ENCODE measurements at places on chromosomes 6 and 20.

DNA sequence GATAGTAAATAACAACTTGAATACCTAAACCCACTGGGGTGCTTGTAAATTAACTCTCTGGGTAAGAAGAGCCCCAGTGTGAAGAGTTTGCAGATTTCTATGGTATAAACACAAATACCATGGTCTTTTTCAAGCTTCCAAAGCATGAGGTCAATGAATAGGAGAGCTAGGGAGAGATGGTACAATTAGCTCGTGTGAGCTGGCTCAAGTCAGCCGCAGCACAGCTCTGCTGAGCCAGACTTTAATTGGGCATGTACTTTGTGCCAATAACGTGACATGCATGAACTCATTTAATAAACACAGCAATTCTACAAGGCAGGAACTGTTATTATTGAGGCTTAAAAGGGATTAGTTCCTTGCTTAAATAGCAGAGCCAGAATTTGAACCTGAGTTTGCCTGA, 684.2 kb downstream of the KIF16B start:
- no peak for DNase-seq

DNA sequence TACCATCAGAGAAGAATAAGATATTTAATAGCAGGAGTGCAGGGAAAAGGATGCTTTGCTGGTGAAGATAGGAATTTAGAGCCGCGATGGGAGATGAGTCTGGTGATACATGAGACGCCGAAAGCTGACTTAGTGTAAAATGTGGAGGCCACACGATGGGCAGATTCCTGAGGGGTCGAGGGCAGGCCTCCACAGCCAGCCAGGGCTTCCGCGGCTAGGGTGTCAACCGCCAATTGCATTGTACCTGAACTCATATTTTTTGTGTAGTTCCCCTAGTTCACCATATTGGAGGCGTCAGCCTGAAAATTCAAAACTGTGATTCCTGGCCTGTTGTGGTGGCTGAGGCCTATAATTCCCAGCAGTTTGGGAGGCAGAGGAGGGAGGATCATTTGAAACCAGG, 8.5 kb downstream of the ETV7 start:
- DNase-seq, result no peak

- DNase-seq, result peak; percentile 31
Measured at GRCh38 chr6:37990762-37991525, 171.4 kb downstream of the ZFAND3 start.

DNA sequence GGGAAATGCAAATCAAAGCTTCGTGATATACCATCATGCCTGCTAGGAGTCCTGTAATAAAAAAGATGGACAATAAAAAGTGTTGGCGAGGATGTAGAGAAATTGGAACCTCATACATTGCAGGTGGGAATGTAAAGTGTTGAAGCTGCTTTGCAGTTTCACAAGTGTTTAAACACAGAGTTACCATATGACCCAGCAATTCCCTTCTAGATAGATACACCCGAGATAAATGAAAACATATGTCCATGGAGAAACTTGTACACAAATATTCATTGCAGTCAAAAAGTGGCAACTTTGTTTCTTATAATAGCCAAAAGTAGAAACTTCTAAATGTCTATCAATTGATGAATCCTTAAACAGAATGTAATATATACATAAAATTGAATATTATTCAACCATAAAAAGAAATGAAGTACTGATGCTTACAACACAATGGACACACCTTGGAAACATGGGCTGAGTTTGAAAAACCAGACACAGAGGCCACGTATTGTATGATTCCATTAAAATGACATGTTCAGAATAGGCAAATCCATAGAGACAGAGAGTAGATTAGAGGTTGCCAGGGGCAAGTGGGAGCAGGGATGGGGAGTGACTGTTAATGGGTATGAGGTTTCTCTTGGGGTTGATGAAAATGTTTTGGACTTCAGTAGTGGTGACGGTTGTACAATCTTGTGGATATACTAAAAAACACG, 20.8 kb upstream of the ERVFRD-1 start:
- DNase-seq, result no peak

DNA sequence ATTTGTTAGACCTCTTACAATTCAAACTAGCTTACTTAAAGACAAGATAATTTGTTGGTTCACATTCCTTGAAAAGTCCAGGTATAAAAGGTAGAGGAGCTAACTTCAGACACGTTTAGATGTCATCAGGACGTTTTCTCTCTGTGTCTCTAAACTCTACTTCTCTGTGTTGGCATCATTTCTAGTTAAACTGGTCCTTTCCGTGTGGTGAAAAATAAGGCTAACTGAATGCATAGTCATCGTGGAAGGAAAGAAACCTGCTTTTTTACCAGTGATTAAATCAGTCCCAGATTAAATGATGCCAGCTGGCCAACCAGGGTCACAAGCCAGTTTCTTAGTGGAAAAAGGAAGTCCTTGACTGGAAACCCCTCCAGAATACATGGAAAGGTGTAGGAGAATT, 168.4 kb upstream of the AHI1 start:
- DNase-seq, result no peak

DNA sequence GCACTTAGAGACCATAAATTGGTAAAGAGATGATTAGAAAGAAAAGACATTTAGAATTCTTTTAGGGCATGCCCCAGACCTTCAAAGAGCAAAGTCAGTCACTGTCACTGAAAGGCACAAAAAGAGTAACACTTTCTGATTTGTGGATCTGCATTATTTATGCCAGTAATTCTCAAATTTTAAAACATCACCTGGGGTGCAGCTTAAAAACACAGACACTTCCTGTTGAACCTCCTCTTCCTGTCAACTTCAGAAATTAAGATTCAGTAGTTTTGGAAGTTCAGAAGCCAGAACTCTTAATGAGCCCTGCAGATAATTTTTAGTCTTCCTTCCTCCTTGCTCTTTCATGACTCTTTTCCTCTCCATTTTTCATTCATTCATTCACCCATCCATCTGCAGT, 137.5 kb downstream of the NRN1 start:
- no peak for DNase-seq

DNA sequence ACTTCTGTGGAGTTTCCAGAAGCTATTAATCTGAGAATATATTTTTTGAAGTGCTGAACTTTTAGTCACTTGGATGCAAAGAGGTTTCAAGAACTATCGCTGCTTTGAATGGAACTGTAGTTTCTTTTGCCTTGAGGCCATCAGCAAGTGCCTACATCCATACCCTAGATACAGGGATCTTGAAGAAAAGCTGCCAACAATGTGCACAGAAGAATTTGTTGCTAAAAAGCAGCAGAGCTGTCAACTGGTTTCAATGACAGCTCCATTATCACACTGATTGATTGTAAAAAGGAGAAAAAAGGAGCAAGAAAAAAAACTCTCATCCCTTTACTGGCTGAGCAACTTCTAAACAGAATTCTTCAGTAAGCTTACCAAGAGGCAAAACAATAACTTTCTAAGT, 251.0 kb upstream of the NRSN1 start:
- DNase-seq, result no peak

GRCh38 chr6:129451187-129451586, 258.8 kb downstream of the ARHGAP18 start:
- no peak for DNase-seq

GRCh38 chr20:19649041-19649440, 109.0 kb upstream of the RIN2 start:
- DNase-seq, result no peak

- DNase-seq, result no peak
Measured at GRCh38 chr6:164042212-164042611, 627.7 kb downstream of the QKI start.

- no peak for DNase-seq
Measured at GRCh38 chr20:43461894-43462659, 4.4 kb downstream of the SRSF6 start.

- DNase-seq, result no peak
Measured at GRCh38 chr6:152859225-152859624, 108.6 kb downstream of the VIP start.

DNA sequence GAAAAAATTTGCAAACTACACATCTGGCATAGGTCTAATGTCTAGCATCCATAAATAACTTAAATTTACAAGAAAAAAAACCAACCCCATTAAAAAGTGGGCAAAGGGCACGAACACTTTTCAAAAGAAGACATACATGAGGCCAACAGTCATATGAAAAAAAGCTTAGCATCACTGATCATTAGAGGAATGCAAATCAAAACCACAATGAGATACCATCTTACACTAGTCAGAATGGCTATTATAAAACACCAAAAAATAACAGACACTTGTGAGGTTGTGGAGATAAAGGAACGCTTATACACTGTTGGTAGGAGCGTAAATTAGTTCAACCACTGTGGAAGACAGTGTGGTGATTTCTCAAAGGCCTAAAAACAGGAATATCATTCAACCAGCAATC, 33.7 kb upstream of the EPB41L2 start:
- no peak for DNase-seq

DNA sequence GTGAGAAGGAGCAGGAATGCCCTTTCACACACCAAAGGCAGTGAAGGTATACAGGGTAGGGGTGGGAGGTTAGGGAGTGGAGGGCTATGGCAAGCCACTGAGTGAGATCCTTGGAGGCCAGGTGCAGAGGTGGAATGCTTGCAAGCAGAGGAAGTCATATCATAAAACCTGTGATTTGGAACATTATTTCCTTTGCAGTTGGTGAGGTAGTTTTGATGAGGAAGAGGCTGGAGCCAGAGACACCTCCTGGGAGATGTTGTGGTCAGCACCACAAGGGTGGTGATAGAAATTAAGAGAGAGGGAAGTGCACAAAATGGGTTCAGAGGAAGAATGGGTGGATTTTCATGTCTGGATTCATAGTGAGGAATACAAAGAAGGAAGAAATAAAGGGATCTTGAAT, 73.0 kb downstream of the PLCB4 start:
- no peak for DNase-seq

DNA sequence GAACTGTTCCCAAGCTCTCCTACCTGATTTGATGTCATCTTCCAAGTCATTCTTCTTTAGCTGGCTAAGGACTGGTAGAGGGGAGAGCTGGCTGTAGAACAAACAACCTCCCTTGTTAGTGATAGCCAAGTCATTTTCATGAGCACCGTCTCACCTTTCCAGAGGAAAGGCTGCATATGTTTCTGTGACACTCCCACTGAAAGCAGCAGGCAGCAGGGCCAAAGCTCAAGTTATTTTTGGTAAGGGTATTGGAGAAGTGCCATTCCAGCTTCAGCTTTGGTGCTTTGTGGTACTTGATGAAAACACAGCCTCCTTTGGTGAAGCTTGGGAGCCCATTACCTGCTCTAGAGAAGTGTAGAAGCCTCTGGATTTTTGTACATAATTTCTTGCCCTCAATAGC, 5.4 kb upstream of the DOK5 start:
- DNase-seq, result no peak

GRCh38 chr6:69408886-69409285, 387.9 kb downstream of the LMBRD1 start:
- DNase-seq, result no peak

GRCh38 chr20:62856931-62857619, 4.5 kb downstream of the TCFL5 start:
- DNase-seq, result no peak

DNA sequence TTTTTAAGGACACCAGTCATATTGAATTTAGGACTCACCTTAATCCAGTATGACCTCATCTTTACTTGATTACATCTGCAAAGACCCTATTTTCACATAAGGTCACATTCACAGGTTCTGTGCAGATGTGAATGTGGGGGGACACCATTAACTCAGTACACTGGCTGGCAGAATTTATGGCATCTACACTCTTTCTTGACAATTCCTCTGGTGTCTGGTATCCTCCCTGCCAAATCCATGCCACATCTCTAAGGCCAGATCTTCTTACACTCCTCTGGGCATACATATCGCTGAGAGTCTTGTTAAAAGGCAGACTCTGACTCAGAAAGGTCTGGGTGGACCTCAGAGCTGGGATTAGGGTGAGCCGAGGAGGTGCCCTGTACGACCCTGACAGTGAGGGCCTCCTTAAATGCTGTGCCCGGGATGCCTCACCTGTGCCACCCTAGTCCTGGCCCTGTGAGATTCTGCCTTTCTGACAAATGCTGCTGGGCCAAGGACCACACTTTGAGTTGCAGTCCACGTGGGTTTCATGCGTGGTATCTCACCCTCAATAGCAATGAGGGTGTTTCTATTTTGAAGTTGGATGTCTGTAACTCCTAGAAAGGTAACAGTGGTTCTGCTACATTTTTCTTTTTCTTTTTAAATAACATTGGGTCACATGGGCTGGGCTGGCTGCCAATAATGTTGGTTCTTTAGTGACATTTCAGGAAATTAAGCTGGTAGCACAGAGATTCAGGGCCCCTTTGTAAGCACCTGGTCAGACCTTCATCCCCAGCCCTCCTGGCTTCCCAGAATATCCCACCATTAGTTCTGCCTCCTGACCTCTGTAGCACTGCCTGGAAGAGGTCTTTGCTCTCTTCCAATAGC, 17.2 kb upstream of the LRRN4 start:
- no peak for DNase-seq

GRCh38 chr6:168318579-168319278, 848 bp downstream of the DACT2 start:
- no peak for DNase-seq

GRCh38 chr20:2751347-2751877, 49.0 kb downstream of the CPXM1 start:
- no peak for DNase-seq

GRCh38 chr6:53873922-53874321, 79.1 kb downstream of the LRRC1 start:
- no peak for DNase-seq

DNA sequence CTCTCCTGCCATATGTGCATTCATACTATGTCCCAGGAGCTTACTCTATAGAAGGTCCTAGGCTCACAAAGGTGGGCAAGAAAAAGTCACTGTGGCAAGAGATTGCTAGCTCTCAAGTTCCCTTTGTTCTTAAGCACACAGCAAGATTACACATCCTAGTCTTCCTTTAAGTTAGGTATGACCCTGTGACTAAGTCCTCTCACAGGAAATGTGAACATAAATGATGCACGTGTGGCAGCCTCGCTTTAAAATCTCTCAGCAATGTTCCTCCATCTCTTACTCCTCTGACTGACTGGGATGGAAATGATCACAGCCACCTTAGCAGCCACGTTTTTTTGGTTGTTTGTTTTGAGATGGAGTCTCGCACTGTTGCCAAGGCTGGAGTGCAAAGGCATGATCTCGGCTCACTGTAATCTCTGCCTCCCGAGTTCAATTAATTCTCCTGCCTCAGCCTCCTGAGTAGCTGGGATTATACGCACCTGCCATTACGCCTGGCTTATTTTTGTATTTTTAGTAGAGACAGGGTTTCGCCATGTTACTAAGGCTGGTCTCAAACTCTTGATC, 35.7 kb upstream of the HAO1 start:
- no peak for DNase-seq

- DNase-seq, result no peak
Measured at GRCh38 chr20:41408986-41409385, 42.4 kb upstream of the EMILIN3 start.

DNA sequence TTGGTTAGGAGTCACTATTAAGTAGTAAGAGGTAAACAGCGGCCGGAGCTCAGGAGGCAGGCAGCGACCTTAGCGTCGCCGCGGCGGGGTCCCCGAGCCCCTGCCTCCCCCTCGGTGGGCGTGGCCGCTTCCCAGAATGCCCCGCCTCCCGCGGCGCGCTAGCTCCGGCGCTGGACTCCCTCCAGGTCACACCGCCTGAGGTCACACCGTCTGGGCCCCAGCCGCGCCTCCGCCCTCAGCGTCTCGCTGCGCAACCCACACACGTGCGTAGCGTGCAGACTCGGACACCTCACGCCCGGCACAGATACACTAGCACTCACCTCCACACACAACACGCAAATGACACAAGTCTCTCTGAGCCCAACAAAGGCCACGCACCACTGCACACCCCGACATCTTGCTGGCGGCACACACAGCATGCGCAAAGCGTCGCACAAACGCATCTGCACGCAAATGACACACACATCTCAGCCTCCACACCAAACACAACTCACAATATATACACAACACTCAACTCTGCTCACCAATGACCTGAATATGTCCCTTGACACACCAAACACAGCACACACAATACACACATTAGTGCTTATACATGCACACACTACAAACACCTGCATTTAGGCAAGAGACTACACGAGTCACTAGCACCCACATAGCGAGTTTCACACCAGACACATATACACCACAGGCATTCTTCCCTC, 17.6 kb upstream of the CDKN1A start:
- DNase-seq, result no peak

All from SW 1271 (cell line).